Gastroesophageal sphincter (tissue), 4 donors: ENCODE measurements at places on chromosomes 13 and 19.

DNA sequence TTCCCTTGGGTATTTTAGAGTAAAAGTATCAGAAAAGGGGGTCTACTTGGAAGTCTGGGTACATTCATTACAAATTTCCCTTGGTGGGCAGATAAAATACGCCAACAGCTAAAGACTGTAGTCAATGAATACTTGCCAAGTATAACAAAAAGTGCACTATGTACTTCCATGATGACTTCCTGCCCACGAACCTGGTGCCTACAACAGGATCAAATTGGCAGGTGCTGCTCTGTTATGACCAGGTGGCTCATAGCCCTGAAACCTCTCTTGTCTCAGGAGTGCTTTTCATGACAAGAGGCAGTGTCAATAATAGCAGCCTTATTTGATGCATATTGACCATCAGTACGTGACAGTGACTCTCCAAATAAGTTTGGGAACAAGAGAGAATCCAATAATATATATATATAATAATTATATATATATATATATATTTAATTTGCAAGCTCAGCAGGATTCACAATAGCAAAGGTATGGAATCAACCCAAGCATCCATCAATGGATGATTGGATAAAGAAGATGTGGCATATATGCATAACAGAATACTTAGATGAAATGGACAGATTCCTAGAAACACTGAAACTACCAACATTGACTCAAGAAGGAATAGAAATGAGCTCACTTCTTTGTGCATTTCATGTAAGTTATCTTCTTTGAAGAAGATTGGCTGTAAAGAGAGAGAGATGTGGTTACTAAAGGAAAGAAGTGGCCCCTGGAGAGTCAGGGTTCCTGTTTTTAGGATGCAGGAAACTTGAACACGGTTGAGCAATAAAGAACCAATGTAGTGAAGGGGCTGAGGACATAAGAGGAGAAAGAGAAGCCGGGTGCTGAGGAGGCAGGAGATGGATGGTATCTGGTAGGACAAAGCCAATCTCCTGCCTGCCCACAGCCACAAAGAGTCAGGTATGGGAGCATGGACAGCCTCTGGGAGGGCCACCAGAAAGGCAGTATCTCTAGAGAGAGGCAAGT is 52.0 kb upstream of the GTF2F2 start:
- H3K4me3 ChIP-seq = no peak overlapping the region
- ATAC-seq = no peak
- H3K36me3 ChIP-seq = no peaks in the 10 kb centered on the region
- no peaks in the 10 kb centered on the region for H3K4me1 ChIP-seq
- H3K27me3 ChIP-seq = peaks cover 9% of the 10 kb centered on the region

GRCh38 chr19:6023085-6023682 is 45.2 kb upstream of the RANBP3 start:
- no peak overlapping the region for H3K4me3 ChIP-seq
- peak overlapping the region; percentile 75 for H3K27ac ChIP-seq
- H3K36me3 ChIP-seq = peaks cover 60% of the 10 kb centered on the region
- no peaks in the 10 kb centered on the region for H3K27me3 ChIP-seq

- no peak for ATAC-seq
- no peak overlapping the region for H3K4me3 ChIP-seq
- H3K4me1 ChIP-seq = no peaks in the 10 kb centered on the region
- no peak overlapping the region for H3K27ac ChIP-seq
These were observed 24.6 kb downstream of the ZNF431 start for GRCh38 chr19:21166436-21166835.

DNA sequence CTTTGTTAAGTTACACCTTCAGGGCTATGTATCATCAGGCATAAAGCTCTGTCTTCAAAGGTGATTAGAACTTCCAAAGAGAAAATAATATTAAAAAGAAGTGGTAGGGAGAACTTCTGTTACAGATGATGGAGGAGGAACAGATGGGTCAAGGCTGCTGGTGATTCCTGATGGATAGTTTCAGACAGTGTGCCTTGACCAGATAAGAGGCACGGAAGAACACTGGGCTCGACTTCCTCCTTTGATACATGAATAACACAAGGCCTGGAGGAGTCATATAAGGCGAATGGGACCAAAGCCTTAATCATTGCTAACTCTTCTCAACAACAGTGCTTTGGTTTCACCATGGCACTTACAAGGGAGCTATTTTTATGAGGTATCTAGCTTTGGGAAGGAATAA is 128.1 kb upstream of the RXFP2 start:
- ATAC-seq = no peak
- H3K27ac ChIP-seq = no peak overlapping the region
- H3K4me3 ChIP-seq = no peak overlapping the region
- no peaks in the 10 kb centered on the region for H3K36me3 ChIP-seq
- no peaks in the 10 kb centered on the region for H3K4me1 ChIP-seq

DNA sequence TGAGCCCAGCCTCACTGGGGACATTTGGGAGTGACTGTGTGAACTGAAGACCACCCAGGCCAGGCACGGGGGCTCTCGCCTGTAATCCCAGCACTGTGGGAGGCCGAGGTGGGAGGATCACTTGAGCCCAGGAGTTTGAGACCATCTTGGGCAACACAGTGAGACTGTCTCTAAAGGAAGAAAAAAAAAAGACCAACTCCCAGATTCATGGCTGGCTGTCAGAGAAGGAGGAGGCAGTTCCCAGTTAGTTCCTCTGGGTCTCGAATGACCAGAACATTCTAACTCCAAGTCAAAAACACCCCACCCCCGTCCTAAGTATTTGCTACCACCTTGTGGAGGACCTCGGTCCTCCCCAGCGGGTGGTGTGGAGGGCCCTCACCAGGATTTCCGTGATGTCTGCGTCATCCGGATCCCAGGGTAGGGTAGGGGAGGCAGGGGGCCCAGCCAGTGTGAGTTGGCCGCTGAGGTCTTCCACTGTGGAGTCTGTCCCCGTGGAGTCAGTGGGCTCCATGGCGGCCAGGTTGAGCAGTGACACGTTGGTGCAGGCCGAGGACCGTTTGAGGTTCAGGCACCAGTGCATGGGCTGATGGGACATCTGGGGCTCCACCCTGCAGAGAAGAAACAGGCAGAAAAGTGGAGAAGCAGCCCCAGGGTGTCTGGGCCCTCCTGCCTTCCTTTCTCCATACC is 1.3 kb downstream of the TSKS start:
- H3K36me3 ChIP-seq = no peaks in the 10 kb centered on the region
- peaks cover 6% of the 10 kb centered on the region for H3K27me3 ChIP-seq
- H3K4me1 ChIP-seq = peaks cover 3% of the 10 kb centered on the region
- no peak overlapping the region for H3K27ac ChIP-seq

- H3K27ac ChIP-seq = no peak overlapping the region
- no peaks in the 10 kb centered on the region for H3K4me1 ChIP-seq
- H3K27me3 ChIP-seq = no peaks in the 10 kb centered on the region
These were observed 16.0 kb downstream of the IZUMO4 start for GRCh38 chr19:2112516-2113320.

GRCh38 chr19:29492769-29493168 is 33.0 kb upstream of the VSTM2B start:
- no peaks in the 10 kb centered on the region for H3K36me3 ChIP-seq
- H3K27ac ChIP-seq = no peak overlapping the region
- no peak overlapping the region for H3K4me3 ChIP-seq

GRCh38 chr19:43779147-43779819 is 1.5 kb downstream of the KCNN4 start:
- no peaks in the 10 kb centered on the region for H3K36me3 ChIP-seq
- no peak overlapping the region for H3K4me3 ChIP-seq
- H3K27me3 ChIP-seq = peaks cover 75% of the 10 kb centered on the region
- peak overlapping the region; percentile 24 for H3K27ac ChIP-seq
- H3K4me1 ChIP-seq = no peaks in the 10 kb centered on the region
- no peak for ATAC-seq

DNA sequence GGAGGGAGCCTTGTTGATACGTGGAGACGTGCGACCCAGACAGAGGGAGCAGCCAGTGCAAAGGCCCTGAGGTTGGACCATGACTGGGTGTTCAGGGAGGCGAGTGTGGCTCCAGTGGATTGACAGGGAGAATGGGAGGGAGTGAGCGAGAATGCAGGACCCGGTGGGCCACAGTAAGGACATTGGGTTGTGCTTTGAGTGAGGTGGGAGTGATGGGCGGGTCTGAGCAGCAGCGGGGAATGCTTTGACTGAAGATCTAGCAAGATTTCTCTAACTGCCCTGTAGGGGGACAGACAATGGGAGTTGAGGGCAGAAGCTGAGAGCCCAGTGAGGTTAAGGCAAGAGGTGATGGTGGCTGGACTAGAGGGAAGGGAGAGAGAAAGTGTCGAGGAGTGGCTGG is 7.7 kb upstream of the NANOS2 start:
- H3K4me3 ChIP-seq = no peak overlapping the region
- H3K27me3 ChIP-seq = peaks cover 32% of the 10 kb centered on the region

GRCh38 chr13:89865164-89866064 is 1482.1 kb upstream of the MIR17HG start:
- no peak overlapping the region for H3K27ac ChIP-seq
- ATAC-seq = no peak
- H3K4me1 ChIP-seq = no peaks in the 10 kb centered on the region
- H3K27me3 ChIP-seq = no peaks in the 10 kb centered on the region

GRCh38 chr13:55517312-55517711 is 1623.4 kb upstream of the PRR20A start:
- no peaks in the 10 kb centered on the region for H3K4me1 ChIP-seq
- H3K4me3 ChIP-seq = no peak overlapping the region
- H3K27ac ChIP-seq = no peak overlapping the region
- H3K36me3 ChIP-seq = no peaks in the 10 kb centered on the region
- ATAC-seq = no peak

DNA sequence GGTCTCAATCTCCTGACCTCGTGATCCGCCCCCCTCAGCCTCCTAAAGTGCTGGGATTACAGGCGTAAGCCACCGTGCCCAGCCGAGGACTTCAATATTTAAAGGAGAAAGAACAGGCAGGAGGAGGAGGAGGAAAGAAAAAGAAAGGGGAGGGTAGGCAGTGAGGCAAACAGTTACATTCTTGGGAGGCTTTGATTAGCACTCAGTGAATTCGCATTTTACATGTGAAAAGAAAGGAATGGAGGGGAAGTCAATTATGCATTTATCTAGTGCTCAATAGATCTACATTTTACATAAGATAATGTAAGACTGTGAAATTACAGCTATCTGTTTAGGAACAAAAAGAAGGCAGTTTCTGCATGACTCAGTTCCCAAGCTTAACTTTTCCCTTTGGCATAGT is 30.9 kb upstream of the CXCL17 start:
- H3K4me1 ChIP-seq = no peaks in the 10 kb centered on the region
- H3K27ac ChIP-seq = no peak overlapping the region
- no peaks in the 10 kb centered on the region for H3K27me3 ChIP-seq
- H3K4me3 ChIP-seq = no peak overlapping the region
- H3K36me3 ChIP-seq = no peaks in the 10 kb centered on the region
- ATAC-seq = no peak

GRCh38 chr13:32234914-32235313 is 80.2 kb downstream of the ZAR1L start:
- no peak for ATAC-seq
- H3K27ac ChIP-seq = no peak overlapping the region
- no peaks in the 10 kb centered on the region for H3K36me3 ChIP-seq
- H3K4me3 ChIP-seq = no peak overlapping the region
- peaks cover 10% of the 10 kb centered on the region for H3K4me1 ChIP-seq

DNA sequence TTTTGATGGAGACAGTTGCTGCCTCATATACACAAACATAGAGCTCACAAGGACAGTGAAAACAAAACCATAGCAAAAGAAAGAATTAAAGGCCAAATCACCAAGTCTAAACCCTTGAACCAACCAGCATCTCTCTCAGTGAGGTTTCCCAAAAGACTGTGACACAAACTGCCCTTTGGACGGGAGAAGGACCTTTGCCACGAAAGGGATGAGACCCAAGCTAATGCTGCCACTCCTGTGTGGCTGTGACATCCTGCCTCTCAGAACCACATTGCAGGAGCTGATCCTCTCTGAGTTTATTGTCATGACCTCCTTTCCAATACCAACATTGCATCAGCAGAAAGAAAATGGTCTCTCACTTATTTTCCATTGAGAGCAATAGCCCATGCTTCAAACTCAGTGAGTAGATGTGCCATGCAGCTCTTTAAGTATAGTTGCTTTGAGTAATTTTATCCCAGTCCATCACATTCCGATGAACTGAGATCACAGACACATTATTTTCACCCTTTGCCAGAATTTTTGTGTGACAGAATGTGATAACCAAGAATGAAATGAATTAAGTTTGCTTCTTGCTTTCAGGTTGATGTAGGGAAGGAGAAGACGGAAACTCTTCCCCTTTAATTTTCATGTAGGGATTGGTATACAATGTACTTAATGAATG is 133.5 kb upstream of the IRS2 start:
- H3K36me3 ChIP-seq = no peaks in the 10 kb centered on the region
- H3K4me3 ChIP-seq = no peak overlapping the region
- H3K4me1 ChIP-seq = peaks cover 4% of the 10 kb centered on the region
- no peak for ATAC-seq

GRCh38 chr19:50427997-50428425 is 4.7 kb upstream of the MYBPC2 start:
- ATAC-seq = peak; percentile 80
- H3K36me3 ChIP-seq = no peaks in the 10 kb centered on the region
- peak overlapping the region; percentile 64 for H3K27ac ChIP-seq
- H3K4me1 ChIP-seq = no peaks in the 10 kb centered on the region
- peaks cover 51% of the 10 kb centered on the region for H3K27me3 ChIP-seq

GRCh38 chr19:38826856-38827551 is 4.6 kb downstream of the ECH1 start:
- no peak for ATAC-seq
- peaks cover 50% of the 10 kb centered on the region for H3K4me1 ChIP-seq
- H3K36me3 ChIP-seq = no peaks in the 10 kb centered on the region
- no peaks in the 10 kb centered on the region for H3K27me3 ChIP-seq

- H3K27me3 ChIP-seq = no peaks in the 10 kb centered on the region
- ATAC-seq = no peak
- no peaks in the 10 kb centered on the region for H3K36me3 ChIP-seq
These were observed 284 bp downstream of the RNF17 start for GRCh38 chr13:24764276-24764630.

DNA sequence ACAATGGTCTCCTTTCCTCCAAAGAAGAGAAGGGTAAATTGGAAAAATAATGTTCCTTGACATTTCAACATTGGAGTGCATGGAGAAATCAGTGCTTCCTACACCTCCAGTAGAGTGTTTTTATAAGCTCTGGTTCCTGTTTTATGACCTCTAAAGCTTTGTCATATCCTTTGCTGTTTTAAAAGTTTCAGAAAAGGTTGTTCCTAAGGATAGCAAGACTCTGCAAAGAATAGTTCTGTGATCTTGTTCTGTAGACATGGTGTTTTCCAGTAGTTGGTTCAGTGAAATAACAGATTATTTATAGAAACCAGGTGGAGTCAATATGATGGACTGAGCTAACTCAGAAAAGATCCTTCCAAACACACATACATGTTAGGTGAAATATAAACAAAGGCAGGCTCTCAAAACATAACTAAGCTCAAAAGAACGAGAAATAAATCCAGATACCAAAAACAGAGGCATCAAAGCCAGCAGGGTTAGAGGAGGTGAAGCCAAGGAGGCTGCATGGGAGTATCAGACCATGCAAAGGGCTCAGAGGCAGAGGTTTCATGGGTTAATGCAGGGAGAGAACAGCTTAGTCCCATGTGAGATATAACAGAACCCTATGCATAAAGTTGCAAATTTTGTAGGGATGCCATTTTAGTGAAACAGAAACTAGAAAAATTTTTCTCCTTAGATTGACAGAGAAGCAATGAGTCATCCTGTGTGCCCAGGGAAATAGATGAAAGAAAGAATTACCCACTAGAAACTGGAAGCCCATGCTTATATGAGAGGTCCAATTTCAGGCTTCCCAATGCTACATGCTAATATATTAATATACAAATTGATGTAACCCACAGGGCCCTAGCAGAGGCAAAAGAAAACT is 44.3 kb downstream of the SHISA2 start:
- H3K27ac ChIP-seq = no peak overlapping the region
- no peaks in the 10 kb centered on the region for H3K36me3 ChIP-seq
- peaks cover 12% of the 10 kb centered on the region for H3K27me3 ChIP-seq
- ATAC-seq = no peak
- H3K4me1 ChIP-seq = no peaks in the 10 kb centered on the region
- H3K4me3 ChIP-seq = no peak overlapping the region
